ENCODE measurements at places on chromosomes 16 and 17.

GRCh38 chr17:43611230-43611969 lies 50.3 kb downstream of the MEOX1 start:
- DNase-seq, result no peak

DNA sequence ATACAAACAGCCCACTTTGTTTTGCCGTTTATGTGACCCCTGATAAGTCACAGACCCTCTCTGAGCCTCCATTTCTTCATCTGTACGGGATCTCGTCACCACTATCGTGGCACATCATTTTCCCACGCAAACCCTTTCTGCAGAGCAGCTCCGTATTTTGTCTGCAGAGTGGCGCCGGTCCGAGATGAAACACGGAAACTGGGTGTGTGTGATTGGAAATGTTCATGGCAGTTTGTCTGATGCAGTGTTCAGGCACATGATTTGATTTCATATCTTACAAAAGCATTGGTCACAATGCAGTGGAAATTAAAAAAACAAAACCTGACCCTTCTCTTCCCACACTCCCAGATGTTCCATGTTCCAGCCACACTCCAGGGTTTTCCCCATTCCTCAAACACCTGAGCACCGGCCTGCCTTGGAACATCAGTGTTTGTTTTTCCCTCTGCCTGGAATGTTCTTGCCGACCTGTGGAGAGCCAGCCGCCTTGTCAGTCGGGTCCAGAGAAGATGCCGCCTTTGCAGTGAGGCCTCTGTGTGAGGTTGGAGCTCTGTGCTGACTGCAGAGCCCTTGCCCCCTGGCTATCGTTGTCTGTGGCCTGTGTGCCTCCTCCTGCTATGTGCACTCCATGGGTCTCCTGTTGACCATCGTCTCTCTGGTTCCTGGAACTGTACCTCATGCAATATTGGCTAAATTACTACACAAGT lies 39.2 kb downstream of the NT5M start:
- DNase-seq, result no peak

- DNase-seq, result no peak
These were observed 3.0 kb upstream of the KRT15 start for GRCh38 chr17:41521574-41522261.

- DNase-seq, result no peak
These were observed at the start of gene TMC7 for GRCh38 chr16:18983565-18984434. Gene TMC7, plus strand, starts transcription at chr16:18983934. Its CDS starts 130 bp downstream, at chr16:18984064.

- peak; percentile 37 for DNase-seq
These were observed 35.7 kb downstream of the CACNA1H start for GRCh38 chr16:1188432-1189189.

GRCh38 chr17:27930000-27930399 lies 36.8 kb upstream of the LYRM9 start:
- no peak for DNase-seq

DNA sequence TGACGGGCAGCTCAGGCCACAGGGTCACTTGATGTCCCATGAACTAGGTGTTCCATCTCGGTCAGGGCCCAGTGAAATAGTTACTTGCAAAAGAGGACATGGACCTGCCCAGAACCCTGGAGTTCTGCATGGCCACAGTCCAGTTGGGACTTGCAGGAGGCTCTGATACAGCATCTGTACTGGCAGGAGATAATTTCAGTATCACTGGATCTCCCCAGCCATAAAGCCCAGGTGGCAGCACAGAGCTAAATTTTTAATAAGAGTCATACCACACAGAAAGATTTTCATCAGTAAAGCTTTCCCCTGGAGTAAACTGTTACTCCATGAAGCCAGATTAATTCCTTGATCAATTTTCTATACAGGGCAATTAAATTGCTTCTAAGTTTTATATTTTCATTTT lies 18.0 kb upstream of the SLC16A5 start:
- DNase-seq, result no peak

- DNase-seq, result no peak
These were observed 21.6 kb upstream of the SCNN1B start for GRCh38 chr16:23280483-23280967.

- no peak for DNase-seq
These were observed 982.5 kb upstream of the CDH8 start for GRCh38 chr16:63018581-63019223.

- DNase-seq, result no peak
These were observed 120.2 kb upstream of the HAS3 start for GRCh38 chr16:68985268-68985667.

DNA sequence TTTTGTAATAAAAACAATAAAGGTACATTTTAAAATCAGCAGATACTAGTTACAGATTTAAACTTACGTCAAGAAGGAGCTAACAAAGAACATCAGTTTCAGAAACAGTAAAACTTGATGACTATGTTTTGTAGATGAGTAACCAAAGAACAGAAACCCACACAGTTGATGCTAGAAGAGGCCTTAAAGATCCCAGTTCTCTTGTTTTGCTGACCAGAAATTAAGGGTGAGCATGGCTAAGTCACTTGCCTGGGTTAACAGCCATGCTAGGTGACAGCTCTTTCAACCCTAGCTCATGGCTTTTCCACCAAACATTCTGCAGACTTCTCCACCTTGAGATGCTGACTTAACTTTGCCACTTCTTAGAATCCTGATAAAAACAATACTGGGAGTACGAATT lies 26.4 kb downstream of the STX8 start:
- no peak for DNase-seq

- peak; percentile 72 for DNase-seq
These were observed 18.5 kb upstream of the ALDH3A1 start for GRCh38 chr17:19766421-19767270.
